Psoas muscle (tissue), 8 donors: ENCODE measurements at places on chromosomes 3 and 15. TPM values are rescaled to one million over a fixed set of nuclear protein-coding genes. Genes with fewer than 3 reads are reported as not detected.
A peak's percentile ranks its signal among the peaks of the same experiment; 100 is the strongest.

- DNase-seq, result no peak
Measured at GRCh38 chr3:184914628-184915027, 102.7 kb downstream of the VPS8 start.

The SLC2A2 gene
- not detected for total RNA-seq

The CCR1 gene
- 1.9 TPM for total RNA-seq

- DNase-seq, result no peak
Measured at GRCh38 chr15:65841121-65841930, 28.0 kb upstream of the RAB11A start.

GRCh38 chr3:74713977-74714376 lies 99.5 kb upstream of the CNTN3 start:
- no peak for DNase-seq

DNA sequence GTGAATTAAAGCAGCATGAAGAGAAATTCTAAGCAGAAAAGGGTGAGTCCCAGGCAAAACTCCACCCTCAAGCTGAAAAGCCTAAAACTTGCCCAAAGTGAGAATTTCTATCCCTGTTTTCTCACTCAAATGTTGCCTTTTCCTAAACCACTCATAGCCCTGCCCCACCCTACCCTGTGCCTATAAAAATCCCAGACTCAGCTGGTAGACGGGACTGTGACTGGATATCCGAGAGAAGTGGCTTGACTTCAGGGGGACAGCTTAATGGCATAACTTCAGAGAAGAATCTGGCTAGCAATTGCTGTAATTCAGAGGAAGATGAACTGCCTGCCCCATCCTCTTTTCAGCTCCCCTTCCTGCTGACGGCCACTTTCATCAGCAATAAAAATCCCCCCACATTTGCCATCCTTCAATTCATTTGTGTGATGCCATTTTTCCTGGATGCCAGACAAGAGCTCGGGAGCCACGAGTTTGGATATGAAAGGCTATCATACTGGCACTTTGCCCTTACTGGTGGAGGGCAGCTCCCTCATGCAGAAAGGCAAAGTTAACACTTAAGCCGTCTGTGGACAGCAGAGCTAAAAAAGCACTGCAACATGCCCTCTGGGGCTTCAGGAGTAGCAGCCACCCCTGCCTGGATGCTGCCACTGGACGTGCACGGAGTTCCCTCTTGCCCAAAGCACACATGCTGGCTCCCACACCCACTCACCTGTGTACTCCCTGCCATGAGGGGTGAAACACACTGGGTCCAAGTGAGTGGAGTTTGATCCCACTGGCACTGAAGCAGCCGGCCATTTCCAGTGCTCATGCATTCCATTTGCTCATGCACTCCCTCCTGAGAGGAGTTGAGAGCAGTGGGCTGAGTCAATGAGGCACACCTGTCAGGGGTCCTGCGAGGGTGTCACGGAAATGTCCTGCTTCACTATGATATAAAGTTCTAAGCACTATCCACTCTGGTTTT lies 670.6 kb downstream of the PLOD2 start:
- DNase-seq, result no peak

GRCh38 chr3:113287803-113288648 lies 76.7 kb downstream of the BOC start:
- DNase-seq, result no peak

DNA sequence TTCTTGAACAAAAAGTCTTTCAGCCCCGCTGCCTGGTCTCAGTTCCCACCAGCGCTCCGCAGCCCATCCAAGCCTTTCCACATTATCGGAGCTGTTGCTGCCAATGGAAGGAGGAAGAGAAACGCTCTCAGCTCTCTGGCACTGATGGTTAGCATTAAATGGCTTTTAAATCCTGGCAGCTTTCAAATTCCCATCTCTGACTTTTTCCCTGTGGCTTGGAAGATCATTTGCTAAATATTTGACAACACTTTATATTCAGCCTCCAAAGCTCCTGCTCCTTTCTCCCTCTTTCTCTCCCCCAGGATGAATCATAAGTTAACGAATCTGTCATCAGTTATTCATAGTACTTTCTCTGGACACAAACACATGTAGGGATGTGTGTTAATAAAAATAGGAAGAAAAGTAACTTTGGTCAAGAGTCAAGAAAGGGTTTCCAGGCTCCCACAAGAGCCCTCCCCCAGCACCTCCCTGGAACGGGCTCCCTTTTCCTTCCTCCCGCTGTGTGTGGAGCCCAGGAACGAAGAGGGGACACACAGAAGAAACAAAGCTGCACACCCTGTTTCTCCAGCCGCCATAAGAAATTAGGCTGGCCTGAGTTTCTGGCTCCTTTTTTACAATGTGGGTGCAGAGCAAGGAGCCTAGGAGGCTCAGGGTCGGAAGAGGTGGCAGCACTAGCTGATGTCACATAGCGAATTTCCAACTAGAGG lies 47.6 kb upstream of the TSEN2 start:
- DNase-seq, result no peak

DNA sequence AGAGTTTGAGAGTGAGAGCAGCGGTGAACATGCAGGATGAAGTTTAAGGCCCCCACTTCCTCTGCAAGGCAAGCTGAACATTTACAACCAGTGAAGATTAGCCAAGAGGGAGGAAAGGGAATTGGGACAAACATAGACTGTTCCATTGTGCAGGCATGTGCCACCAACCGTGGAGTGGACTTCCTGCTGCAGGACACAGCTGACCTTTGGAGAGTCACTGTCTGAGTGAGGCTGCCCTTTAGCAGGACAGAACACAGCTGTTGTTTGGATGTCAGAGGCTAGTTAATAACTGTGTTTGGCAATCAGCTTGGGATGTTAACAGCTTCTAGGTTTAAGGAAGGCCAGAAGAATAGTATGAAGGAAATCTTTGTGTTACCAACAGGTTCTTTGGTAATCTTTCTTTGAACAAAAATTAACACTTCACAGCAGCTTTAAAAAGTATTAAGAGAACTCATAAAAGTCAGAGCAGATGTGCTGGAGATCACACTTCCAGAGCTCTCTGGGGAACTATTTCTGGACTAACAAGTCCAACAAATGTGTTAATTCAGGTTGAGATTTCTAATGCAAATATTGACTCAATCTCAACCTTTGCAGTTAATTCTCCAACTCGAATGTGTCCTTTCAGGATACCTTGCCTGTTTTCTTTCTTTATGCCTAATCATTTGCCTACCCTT lies 31.4 kb downstream of the CTDSPL start:
- peak; percentile 43 for DNase-seq

GRCh38 chr3:102530415-102531181 lies 95.8 kb downstream of the ZPLD1 start:
- no peak for DNase-seq

DNA sequence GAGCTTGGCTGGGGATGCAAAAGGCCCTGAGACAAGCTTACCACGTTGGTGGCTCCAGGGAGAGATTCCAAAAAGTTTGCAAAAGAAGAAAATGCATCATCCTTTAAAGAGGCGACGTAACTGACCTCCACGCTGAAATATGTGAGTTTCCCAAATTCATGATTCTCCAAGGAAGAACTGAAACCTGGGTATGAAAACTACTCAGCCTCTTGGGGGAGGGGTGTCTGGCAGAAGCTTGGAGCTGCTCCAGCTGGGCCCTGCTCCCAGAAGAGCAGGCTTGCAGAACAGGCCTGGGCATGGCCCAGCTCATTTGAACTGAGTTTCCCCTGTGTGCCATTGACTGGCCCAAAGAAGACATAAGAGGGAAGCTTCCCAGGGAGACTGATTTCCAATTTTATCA lies 20.5 kb downstream of the CPN2 start:
- no peak for DNase-seq

DNA sequence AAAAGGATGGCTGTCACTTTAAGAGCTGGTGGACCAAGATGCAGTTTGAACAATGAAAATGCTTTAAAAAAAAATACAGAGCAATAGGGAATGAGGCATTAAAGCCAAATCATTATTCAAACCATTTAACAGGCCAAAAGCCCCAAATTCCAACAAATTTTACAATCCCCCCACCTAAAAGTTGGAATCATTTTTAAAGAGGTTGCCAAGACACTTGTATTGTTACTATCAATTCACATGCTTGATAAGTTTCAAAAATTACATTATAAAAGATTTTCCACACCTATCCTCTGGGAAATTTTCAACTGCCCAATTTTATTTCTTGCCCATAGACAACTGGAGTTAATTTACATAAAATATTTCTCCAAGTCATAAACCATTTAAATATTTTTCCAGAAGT lies 192.3 kb upstream of the ARHGEF26 start:
- DNase-seq, result no peak

- DNase-seq, result no peak
Measured at GRCh38 chr3:15810702-15811101, 12.9 kb upstream of the ANKRD28 start.

The XIRP1 gene
- 868 TPM for total RNA-seq

The EPHA6 gene
- not detected for total RNA-seq
